ENCODE measurements at places on chromosomes 16 and 17.

- peak; percentile 86 for DNase-seq
These were observed 1.4 kb upstream of the UNK start for GRCh38 chr17:75783069-75783783.

DNA sequence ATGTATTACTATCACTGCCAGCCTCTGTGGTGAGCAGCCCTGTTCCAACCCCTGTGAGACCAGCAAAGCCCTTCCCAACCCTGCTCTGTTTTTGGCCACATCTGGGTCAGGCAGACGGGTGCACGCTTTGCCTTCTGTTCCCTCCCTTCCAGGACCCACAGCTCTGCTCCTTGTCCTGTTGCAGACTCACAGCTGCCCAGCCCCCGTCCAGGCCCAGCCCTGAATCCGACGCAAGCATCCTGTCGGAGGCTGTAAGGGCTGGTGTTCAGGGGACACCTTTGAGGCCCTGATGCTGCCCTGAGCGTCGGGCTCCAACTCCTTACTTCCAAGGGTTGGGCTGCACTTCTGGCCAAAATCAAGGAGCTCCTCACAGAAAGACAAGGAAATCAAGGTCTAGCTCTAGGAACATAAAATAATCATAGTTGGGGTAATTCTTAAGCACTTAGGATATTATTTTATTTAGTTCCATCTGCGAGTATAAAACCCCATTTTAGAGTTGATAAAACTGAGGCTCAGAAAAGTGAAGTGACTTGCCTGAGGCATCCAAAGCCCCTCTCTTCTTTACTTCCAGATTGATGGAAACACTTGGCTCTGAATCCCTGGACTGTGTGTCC is 14.3 kb upstream of the SRCIN1 start:
- no peak for DNase-seq

DNA sequence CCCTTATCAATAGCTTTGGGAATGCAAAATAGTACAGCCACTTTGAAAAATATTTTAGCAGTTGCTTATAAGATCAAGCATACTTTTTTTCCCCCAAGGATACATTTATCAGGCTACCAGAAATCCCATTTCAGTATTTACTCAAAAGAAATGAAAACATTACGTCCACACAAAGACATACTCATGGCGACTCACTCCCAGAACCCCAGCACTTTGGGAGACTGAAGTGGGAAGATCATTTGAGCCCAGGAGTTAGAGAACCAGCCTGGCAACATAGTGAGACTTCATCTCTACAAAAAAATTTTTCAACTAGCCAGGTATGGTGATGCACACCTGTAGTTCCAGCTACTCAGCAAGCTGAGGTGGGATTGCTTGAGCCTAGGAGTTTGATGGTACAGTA is 5.9 kb downstream of the SKA2 start:
- peak; percentile 83 for DNase-seq

DNA sequence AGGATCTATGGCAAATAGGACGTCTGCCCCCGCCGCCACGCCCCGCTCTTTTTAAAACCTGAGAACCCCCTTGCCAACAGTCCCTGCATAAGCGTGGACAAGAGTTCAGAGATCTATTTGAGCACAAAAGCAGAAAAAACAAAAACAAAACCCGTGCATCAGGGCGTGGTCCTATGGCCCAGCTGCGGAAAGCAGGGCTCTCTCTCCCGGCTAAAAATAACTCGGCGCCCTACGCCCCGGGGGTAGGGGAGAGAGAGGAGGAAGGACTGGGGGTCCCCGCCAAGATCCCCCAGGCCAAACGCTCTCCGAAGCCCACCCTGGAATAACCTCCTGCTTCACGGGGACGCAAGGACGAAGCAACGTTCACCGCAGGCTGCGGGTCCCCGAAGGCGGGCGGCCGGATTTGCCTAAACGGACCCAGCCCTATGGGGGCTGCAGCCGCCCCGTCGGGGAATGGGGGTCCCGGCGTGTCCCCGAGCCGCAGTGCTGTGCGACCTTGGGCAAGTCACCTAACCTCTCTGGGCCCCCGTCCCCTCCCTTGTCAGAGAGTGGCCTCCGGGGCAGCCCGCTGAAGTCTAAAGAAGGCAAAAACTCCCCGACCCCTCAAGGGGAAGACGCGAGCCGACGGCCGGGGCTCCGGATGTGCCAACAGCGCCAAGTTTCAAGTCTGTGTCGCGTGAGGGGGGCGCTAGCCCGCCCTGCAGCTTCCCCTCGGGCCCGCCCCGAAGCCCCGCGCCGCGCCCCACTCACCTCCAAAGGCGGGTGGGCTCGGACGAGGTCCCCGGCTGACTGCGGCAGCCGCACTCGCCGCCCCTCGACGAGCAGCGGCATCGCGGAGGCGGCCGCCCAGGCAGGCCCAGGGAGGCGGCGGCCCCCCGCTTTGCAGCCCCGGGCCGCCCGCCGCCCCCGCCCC is 477 bp downstream of the NTAN1 start:
- peak; percentile 63 for DNase-seq

DNA sequence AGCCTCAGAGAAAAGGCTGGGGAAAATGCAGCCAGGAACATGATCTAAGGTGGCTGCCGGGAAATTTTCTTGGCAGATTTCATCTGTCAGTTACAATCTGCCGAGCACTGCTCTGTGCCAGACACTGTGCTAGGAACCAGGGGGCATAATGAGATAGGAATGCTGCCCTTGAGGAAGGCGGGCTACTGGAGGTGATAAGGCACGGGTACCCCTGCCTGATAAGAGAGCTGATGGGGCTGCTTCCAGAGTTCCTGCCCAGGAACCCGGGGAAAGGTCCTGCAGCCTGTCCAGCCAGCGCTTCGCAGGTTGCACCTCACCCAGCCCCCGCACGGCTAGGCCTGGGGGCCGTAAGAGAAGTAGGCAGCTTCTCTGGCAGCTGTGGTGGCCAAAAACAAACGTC is 3.1 kb downstream of the SCNN1G start:
- no peak for DNase-seq

- DNase-seq, result peak; percentile 62
These were observed 489 bp downstream of the ZC3H18 start for GRCh38 chr16:88570691-88571092.

DNA sequence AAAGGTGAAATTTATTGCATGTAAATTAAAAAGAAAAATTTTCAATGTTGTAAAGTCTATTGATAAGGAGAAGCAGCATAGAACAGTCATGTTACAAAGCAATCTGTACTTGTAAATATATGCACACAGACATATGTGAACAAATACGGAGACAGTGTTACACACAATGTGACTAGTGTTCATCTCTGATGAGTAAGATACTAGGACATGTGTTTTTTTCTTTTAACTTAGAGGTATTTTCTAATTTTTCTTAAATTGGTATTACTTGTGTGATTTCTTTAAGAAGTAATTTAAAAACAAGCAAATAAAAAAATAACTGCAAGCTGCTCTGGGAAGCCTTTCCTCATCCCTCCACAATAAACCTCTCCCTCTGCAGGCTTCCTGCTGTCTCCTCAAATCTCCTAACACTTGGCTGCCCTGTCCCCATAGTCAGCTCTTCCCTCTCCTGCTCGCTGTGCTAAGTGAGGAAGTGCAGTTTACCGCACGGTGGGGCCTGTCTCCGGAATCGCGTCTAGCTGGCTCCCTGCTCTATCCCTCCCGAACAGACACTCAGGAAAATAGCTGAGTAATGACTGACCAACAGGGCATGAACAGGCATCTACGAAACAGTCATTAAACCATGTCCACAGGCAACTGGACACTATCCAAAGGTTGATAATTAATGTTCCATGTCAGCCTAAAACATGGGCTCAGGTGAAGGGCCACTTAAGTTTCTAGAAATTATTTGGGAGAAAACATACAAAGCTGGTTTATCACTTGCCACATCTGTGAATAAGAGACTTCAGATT is 35.9 kb downstream of the CMTM4 start:
- peak; percentile 94 for DNase-seq

- no peak for DNase-seq
These were observed 1.4 kb downstream of the NT5M start for GRCh38 chr17:17304521-17304985.

DNA sequence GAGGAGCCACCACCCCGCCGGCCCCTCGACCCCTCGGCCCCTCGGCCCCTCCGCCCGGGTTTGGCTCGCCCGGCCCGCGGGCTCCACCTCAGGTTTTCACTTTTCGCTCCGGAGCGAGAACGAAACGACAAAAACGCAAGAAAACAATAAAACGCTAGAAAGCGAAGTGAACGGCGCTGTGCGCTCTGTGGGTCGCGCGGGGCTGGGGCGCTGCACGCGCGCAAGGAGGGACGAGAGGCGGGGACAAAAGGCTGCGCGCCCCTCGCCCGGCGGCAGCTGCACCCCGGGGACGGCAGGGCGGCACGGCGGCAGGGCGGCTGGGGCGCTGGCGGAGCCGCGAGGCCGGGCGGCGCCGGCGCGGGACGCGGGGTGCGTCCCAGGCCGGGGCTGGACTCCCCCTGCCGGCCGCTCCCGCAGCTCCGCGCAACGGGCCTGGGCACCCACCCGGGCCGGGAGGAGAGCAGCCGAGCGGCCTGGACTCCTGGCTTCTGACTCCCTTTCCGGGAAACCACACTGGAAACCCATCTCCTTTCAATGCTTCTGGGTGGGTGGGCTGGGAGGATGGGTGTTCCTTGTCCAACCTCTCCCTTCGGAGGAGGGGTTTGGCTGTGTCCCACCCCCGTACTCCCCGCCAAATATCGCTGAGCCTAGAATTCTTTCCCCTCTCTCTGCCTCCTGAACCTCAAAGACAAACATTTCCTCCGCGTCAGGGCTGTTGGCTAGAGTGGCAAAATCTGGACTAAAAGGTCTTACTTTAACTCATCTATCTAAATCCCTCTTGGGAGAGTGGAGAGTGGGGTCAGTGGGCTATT is 9.9 kb downstream of the TBX2 start:
- DNase-seq, result peak; percentile 90

DNA sequence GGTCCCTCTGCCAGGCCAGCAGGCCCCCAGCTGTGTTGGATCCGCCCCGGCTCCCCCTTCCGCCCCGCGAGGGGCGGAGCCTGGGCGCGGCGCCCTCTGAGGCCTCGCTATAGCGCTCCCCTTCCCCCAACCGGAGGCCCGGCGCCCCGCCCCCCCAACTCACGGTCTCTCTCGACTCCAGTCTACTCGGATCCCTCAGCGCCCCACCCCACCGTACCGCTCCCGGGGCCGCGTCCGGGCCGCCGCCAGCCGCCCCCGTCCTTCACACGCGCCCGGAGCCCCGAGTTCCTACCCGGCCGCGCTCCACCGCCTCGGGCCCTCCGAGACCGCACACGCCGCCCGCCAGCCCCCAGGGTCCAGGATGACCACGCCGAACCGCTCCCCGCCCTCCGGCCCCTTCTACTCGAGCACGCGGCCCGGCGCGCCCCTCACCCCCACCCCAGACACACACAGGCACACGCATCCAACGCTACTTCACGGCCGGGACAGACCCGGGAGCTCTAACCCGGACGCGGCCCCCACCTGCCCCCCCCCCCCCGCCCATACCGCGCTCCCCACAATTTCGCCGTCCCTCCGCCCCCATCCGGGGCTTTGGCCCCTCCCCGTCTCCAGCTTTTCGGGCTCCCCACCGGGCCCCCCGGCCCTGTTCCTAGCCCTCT is 1.4 kb downstream of the PHF23 start:
- peak; percentile 77 for DNase-seq

- peak; percentile 77 for DNase-seq
These were observed 169.5 kb downstream of the AHSP start for GRCh38 chr16:31696968-31697743.

DNA sequence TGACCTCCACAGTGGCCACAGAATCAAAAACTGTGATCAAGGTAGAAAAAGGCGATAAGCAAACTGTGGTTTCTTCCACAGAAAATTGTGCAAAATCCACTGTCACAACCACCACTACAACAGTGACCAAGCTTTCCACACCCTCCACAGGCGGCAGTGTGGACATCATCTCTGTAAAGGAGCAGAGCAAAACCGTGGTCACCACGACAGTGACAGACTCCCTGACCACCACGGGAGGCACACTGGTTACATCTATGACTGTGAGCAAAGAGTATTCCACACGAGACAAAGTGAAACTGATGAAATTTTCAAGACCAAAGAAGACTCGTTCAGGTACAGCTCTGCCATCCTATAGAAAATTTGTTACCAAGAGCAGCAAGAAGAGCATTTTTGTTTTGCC is 83.6 kb downstream of the C17orf58 start:
- DNase-seq, result no peak

DNA sequence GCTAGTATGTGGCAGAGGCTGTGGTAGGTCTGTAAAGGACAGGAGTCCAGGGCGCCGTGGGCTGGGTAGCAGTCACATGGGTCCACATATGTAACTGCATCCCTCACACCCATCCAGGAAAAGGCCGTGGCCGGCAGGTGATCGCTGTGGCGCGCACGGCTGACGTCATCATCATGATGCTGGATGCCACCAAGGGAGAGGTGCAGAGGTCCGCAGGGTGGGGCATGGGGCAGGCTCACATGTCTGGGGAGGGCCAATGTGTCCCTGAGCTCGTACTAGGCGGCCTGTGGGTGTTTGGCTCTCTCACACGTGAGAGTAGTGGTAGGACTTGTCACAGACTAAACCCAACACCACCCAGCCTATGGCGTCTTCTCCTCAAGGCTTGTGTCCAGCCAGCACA is 9.0 kb upstream of the MYO15A start:
- no peak for DNase-seq

DNA sequence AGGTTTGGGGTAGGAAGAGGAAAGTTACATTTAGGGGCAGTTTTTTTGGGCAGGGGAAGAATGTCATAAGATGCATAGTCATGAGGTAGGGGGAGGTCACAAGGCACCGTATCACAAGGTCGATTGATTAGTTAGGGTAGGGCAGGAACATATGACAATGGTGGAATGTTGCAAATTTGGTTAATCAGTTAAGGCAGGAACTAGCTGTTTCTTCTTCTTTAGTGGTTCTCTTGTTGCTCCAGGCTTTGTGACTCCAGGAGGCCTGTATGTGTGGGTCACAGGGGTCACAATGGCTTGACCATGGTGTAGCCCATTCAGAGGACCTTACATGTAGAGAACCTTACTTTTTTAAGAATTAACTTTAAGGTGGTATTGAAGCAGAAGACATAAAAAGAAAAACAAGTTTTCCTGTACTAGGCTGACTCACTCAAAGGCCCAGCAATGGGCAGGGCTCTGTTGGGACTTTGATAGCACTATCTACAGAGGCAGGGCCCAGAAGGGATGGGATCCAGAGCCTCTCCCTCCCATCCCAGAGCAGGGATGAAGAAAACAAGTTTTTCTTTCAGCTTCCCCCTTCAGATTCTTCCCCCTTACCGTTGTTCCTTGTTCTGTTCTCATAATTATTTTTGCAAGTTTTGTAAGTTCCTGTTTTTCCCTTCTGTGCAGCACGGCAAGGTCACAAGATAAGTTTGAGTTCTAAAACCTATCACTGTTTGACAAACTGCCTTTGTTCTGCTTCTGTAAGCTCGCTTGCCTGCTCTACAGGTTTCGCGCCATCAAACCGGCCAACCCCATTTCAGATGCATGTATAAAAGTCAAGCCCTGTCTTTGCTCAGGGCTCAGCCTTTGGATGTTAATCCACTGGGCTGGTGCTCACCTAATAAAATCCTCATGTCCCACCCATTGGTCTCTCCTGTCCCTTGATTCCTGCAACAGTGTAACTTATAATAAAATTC is 45.8 kb upstream of the ATF7IP2 start:
- no peak for DNase-seq

All from GM23248 (cell line).